ENCODE measurements at places on chromosomes 7 and 10.

DNA sequence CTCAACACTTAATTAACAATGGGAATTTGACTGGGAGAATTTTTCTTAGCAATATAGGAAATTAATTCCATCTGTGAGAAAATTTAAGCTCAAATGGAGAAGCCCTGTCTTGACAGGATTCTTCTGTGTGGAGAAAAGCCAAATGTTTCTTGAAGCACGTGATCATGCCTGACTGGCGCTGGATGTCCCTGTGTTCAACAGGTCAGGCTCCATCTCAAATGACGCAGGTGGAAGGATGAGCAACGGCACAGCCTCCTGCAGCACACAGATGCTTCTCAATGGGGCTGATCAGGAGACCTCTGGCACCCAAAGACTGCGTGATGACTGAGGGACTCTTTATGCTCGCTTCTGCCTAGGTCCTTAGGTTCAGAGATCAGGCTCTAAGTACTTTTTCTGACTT lies 143.8 kb downstream of the RSU1 start:
- no peak for DNase-seq

DNA sequence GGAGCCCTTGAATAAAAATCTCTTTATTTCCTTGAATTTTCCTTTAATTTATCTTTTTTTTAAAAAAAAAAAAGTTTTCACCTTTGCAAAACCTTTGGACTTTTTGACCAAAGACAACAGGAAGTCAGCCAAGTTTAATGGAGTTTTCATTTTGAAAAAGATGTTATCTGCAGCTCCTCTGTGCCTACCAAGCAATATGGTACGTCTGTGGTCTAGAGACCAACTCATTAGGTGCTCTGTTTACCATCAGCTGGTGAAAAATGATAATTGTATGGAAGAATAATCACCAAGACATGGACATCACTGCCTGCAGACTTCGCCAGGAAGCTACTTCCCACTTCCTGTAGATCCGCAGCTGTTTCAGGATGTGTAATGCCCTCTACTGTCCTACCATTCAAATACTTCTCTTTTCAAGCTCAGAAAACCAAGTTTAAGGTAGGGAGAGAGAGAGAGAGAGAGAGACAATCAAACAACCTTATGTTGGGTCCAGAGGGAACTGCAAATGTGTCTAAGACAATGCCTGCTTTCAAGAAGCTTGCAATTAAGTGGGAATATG lies 18.7 kb downstream of the PLXNA4 start:
- no peak for DNase-seq

DNA sequence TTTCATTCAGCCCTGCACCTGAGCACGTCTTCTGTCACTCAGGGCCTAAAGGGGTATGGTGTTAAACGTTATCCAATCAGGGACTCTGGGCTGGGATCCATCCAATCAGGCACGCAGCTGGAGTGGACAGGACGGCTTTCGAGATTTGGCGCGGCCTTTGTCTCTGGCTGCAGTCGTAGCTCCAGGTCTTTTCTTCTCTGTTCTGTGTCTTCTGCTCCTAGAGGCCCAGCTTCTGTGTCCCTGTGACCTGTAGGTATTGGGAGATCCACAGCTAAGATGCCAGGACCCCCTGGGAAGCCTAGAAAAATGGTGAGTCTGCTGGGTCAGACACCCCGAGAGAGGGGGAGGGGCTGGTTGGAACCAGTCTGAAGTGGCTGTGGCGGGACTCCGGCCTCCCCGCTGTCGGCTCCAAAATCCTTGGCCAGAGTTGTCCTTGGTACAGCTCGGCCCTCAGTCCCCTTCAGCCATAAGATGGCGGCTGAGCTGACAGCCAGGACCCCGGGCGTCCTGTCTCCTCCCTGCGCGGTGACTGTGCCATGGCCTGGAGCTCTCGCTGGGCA lies 11.7 kb upstream of the ZNF680 start:
- no peak for DNase-seq

DNA sequence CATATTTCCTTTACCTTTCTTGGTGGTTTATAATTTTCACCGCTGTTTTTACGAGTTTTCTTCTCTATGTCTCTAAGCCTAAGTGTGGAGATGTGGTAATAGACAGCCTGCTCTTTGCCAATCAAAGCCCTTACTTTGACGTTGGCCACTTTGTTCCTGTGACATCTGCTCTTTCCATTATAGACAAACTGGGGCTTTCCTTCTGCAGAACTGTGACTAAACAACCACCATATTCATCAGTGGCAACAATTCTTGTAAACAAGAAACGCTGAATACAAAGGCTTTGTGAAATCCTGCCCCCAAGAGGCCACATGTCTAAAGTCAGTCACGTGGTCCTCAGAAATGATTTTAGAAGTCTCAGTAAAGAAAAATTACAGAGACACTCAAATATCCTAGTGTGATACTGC lies 59.6 kb upstream of the CAPZA2 start:
- peak; percentile 37 for DNase-seq

GRCh38 chr7:92584953-92585352 lies 5.2 kb downstream of the FAM133B start:
- no peak for DNase-seq

- DNase-seq = no peak
These were observed 203.7 kb downstream of the ARHGAP21 start for GRCh38 chr10:24519950-24520349.

Data from D341Med (cell line).